ENCODE measurements at places on chromosomes 13 and 19.

DNA sequence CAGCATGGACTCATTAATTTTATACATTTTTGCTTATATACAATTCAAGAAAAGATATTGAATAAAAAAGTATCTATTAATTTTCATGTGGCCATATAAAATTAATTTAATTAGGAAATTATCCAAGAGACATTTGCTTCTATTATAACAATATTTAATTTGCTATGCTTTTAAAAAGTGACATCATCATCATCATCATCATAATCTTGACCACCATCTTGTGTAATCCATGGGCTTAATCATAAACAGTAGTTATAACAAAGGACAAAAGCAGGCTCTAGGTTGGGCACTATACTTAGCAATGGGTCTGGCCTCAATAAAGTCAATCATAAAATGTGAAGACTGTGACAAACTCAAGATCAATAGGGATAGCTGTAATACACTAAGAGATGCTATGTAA is 1031.6 kb downstream of the SLITRK1 start:
- no peak for DNase-seq

DNA sequence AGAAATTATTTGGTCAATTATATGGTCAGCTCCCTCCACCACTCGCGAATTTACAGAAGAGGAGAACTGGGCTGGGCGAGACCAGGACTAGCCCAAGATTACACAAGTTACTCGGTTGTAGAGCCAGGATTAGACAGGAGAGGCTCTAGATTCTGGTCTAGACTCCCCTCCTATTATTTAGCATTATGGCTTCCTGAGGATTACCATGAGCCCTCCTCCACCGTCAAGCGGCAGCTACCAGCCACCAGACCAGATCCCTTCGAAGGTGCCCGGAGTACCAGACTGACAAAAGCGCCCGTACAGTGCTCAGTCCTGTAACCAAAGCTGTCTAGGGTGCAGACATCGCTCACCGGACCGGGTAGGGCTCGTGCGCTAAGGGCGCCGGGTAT is 497 bp upstream of the MLNR start:
- no peak for DNase-seq

- DNase-seq, result peak; percentile 78
Measured at GRCh38 chr13:98097749-98098148, 45.1 kb upstream of the FARP1 start.

- DNase-seq, result no peak
Measured at GRCh38 chr19:16587833-16588823, 15.9 kb upstream of the SLC35E1 start.

- DNase-seq, result peak; percentile 63
Measured at GRCh38 chr19:34171539-34171876, 796 bp upstream of the LSM14A start.
